ENCODE measurements at places on chromosomes 6 and 20. TPM values are rescaled to one million over a fixed set of nuclear protein-coding genes. Genes with fewer than 3 reads are reported as not detected.

LRRC73 gene
- 0.18 TPM for total RNA-seq

ANKRD66 gene
- not detected for total RNA-seq

SYCP2 gene
- total RNA-seq, result 2.6 TPM

DNA sequence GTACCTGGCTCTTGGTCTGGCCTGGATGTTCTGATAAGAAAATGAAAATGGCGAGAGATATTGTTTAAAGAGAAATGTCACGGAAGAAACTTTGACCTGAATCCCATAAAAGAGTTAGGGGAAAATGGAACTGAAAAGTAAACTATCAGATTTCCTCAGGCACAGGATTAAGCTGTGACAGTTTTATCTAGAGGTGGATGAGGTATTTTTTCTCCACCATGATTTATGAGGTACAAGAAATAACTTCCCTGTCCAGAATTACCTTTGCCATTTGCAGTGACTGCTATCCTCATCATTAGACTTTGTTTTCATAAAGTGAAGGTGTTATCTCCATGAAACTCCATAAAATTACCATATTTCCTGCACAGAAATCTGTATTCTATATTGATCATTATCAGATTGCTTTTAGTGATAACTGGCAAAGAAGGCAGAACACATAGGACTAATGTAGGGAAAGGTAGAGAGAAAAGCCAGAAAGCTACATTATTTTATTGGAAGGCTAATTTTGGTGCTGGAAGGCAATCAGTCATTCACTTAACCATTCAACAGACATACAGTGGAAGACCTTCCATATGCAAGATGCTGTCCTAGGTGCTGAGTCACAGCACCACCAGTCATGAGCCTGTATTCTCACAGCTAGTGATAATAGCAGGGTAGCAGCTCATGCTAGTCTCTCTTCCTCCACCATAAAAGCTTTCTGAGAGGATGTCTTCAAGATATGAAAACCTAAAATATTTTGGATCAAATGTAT lies 427.3 kb upstream of the CITED2 start:
- DNase-seq, result no peak

- DNase-seq, result no peak
These were observed 28.4 kb downstream of the DPPA5 start for GRCh38 chr6:73325656-73326055.

DNA sequence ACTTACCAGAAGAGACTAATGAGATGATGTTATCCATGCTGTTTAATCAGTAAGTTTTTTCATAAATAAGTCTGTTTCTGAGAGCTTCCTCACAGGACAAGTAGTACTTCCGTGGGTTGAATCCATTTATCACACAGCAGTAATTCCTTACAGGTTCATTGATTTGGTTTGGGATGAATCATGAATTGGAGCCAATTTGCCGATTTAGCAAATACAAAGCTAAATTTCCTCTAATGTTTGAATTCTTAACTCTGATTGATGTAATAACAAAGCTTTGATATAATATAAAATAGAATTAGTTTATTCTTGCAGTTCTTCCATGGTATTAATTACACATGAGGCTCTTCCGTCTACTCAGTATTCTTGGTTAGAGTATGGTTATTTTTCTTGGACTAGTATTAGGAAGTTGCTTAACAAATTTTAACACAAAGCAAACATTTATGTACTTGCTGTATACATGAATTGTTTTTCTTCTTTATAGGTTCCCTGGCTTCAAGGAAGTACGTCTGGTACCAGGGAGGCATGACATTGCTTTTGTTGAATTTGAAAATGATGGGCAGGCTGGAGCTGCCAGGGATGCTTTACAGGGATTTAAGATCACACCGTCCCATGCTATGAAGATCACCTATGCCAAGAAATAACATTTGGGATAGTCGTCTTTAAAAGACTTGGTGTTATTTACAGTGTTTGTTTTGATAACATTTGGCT lies 7.6 kb upstream of the OTOR start:
- no peak for DNase-seq

GRCh38 chr6:161523362-161523761 lies 249.5 kb upstream of the AGPAT4 start:
- DNase-seq, result no peak

DNA sequence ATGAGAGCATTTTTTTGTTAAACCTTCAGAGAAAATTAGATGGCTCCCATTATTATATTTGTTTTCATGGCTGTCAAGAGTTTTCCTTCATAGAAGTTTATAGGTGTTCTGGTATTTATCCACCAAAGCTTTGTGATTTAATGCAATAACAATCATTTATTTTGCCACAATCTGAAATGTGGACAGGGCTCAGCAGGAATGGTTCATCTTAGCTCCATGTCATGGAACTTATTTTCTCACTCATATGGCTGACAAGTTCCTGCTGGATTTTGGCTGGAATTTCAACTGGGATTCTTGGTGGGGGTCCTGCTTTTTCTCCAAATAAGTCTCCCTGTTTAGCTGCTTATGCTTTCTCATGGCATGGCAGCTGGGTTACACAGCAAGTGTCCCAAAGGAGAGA lies 876.7 kb downstream of the QKI start:
- no peak for DNase-seq

Measured in activated CD8-positive, alpha-beta T cell treated with anti-CD3 and anti-CD28 coated beads for 36 hours (primary cell).